ENCODE measurements at places on chromosomes 7 and 10.

DNA sequence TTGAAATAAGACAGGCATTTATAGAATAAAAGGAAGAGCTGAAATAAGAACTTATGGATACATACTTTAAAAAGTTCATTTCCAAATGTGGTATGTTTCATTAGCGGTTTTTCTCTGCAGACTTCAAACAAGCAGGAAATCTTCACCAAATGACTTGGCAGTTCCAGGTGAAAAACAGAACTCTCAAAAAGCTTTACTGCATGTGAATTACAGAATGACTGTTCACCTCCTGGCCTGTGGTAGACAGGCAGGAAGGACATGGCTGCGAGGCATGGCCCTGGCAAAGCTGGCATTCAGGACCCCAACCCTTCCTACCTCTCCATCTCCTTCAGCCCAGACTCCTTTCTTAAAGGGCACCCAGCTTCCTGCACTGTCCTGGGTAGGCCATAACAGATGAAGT lies 21.2 kb upstream of the ENO4 start:
- no peak for DNase-seq

GRCh38 chr7:37349979-37350590 lies 98.6 kb downstream of the ELMO1 start:
- no peak for DNase-seq

DNA sequence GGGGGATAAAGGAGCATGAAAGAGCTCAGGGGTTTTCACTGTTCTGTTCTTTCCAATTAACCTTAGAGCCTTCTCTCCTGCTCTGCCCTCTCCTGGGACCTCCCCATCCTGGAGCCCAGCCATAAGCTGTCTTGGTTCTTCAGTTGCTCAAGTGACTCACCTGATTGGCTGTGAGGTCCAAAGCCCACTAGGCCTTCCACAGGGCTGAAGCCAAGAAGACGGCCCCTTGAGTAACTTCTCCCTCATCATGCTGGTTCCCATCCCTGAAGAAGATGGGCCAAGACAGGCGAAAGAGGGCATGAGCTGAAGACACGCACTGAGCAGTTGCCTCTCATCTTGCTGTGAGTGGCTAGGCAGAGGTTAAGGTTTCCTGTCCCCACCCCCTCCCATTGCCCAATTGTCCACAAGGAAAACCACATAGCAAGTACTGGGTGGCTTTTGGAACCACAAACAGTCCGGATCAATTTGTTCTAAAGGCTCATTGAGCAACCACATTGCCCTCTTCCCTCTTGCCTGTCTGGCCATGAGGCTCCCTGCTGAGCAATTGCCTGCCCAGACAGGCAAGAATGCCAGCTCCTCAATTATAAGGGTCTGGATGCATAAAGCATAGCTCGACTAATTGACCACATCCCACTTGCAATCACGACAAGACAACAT lies 43.9 kb upstream of the GPAM start:
- no peak for DNase-seq

GRCh38 chr7:146902728-146903127 lies 786.1 kb downstream of the CNTNAP2 start:
- no peak for DNase-seq

GRCh38 chr10:116787053-116787659 lies 44.8 kb upstream of the HSPA12A start:
- DNase-seq, result no peak

DNA sequence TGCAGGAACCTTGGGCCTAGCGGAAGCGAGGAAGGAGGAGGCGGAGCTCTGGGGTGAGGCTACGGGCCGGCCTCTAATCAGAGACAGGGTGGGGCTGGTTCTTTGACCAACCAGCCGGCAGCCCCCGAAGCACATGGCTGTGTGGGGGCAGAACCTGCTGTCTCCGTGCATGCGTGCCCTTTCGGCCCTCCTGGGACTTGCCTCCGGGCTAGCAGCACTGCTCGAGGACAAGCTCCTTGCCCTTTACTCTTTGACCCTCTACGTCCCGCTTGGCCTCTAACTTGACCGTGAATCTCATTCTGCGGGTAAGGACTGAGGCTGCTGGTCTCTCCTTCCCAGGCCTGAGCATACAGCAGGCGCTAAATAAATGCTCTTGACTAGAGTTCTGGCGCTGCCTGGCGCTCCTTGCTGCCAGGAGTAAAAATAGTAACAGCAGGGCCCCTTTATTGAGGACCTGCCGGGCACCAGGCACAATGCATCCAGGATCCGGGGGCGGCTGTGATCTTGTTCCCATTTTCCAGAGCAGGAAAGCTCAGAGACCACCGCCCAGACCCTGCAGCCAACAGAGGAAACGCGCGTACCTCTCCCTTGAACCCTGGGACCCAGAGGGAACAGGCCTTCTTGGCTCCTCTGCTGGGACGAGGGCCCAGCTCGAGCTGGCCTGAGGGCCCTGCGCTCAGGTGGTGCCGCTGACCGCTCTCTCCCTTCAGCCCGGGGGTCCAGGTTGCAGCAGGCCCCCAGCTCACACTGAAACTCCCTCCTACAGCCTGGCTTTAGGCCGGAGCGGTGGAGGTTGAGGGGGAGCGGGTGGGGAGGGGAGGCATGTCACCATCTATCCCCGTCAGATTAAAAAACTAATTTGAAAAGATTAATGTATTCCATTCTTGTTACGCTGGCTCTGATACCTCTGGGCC lies 2.7 kb upstream of the COMTD1 start:
- DNase-seq, result no peak

DNA sequence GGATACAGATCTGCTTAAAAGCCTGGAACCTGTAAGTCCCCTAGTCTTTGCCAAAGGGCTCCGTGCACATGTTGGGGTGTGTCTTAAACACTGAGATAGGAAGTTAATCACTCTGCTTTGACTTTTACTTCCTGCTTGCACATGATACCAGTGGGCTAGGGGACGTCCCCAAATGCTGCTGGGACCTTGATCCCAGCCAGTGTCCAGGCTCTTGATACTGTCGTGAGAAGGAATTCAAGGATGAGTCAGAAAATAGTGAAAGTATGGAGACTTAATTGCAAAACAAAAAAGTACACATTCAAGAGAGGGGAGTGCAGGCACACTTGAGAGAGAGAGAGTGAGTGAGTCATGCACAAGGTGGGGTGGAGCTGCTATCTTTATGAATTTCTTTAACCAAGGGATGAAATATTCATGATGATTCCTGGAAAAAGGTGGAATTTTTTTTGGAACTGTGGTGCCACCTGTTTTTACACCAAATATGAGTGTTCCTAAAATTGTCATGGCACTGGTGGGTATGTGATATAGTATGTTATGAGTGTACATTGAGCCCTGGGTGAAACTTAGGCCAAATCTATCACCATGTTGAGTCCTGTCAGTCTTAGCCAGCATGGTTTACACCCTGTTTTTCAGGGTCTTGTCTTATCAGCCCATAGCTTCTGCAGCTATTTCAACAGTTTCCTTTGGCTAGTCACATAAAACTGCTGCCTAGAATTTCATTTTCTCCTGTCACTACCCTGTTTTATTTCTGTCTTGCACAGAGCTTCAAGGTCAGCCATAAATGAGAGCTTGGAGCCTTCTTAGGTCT lies 88.3 kb upstream of the CYP26C1 start:
- no peak for DNase-seq
